AG09319 (cell line): ENCODE measurements at places on chromosomes 7 and 10.
A peak's percentile ranks its signal among the peaks of the same experiment; 100 is the strongest.

- no peak for DNase-seq
Measured at GRCh38 chr7:91609525-91609924, 271.0 kb downstream of the MTERF1 start.

GRCh38 chr10:19946791-19947190 lies 130.6 kb downstream of the PLXDC2 start:
- DNase-seq = no peak

GRCh38 chr10:16156681-16157080 lies 280.1 kb upstream of the PTER start:
- DNase-seq = no peak

GRCh38 chr7:41328544-41328943 lies 374.3 kb downstream of the INHBA start:
- no peak for DNase-seq

DNA sequence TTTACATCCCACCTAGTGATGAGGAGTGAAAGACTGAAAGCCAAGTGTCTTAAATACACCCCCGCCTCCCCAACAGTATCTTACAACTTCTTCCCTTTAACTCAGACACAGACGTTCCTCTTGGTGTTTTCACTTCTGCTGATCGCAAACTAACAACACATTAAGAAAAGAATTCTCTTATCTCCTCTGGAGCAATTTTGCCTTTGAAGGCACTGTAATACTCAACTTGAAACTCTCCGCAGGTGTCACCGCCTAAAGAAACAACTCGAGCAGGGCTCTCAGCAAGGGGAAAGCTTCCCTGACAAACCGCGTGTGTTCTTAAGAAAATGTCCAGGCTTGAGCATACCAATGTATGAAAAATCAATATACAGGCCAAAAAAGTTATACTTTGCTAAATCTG lies 452 bp downstream of the SEMA3C start:
- no peak for DNase-seq

GRCh38 chr10:112394475-112394875 lies 20.6 kb downstream of the ACSL5 start:
- no peak for DNase-seq

DNA sequence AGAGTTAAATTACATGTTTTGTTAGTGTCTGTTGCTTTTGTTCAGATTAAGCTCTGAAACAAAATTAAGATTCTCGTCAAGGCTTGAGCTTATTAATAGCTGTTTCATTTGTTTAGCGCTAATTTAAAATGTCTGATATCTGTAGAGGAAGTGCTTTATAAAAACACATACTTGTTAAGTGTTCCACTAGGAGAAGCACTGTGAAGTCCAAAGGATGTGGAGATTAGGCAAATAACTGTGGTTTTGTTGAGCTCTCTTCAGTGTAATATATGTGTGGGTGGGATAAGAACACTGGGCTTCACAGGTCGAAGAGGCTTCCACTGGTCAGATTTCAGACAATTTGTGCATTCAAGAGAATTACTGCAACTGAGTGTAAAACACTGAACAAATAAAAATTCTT lies 242.0 kb downstream of the AUTS2 start:
- no peak for DNase-seq

- DNase-seq = no peak
Measured at GRCh38 chr7:76424413-76425111, at the start of gene ZP3. Gene ZP3, plus strand, starts transcription at chr7:76424950. Its CDS starts 15 bp downstream, at chr7:76424965.

DNA sequence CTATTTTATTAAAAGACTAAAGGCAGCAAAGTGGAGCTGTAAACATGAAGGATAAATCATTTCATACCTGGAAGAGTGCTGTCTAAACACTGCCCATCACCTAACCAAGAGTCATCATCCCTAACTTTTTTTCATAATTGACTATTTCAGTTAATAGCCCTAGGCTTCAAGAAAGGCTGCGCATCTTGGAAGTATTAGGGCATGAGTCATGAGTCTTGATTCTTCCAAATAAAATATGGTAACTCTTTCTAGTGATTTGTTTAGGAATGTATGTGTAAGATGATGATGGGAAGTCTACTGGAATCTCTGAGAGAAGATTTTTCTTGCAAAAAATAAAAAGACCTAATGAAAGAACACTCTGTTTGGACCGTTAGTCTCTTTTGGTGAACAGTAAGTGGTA lies 207.7 kb upstream of the AHR start:
- DNase-seq = peak; percentile 59

DNA sequence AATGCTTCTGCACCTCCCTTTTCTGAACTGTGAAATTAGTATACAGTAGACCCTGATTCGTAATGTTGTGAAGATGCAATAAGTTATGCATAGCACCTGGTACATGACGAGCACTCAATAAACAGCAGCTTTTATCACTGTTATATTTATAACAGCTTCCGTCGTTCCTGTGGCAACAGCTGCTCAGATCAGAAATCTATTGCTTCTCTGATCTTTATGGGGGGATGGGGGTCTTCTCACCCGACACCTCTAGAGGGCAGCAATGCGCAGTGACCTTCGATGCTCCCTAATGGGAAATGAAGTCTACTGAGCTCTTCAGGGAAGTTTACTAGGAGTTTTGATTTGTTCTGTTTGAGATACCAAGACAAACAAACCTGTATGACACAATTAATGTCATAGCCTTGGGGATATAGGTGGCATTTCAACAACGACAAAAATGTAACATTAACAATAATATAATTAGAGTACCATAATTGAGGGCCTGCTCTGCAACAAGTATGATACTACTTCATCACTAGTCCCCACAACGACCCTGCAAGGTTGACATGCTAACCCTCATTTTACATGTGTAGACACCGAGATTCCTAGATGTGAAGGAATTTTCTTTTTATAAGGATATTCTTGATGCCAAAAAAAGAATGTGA lies 289.6 kb downstream of the SFMBT2 start:
- no peak for DNase-seq

DNA sequence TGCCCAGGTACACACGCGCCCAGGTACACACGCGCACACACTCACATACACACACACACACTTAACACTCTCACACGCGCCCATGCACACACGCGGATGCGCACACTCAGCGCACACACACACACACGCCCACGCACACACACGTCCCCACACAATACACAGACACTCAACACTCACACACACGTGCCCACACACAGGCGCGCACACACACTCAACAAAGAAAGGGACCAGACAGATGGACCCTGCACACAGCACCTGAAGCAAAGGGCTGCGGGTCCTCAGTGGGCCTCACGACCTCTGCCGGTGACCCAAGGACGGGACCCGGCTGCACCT lies 257.4 kb downstream of the ZMYND11 start:
- no peak for DNase-seq

DNA sequence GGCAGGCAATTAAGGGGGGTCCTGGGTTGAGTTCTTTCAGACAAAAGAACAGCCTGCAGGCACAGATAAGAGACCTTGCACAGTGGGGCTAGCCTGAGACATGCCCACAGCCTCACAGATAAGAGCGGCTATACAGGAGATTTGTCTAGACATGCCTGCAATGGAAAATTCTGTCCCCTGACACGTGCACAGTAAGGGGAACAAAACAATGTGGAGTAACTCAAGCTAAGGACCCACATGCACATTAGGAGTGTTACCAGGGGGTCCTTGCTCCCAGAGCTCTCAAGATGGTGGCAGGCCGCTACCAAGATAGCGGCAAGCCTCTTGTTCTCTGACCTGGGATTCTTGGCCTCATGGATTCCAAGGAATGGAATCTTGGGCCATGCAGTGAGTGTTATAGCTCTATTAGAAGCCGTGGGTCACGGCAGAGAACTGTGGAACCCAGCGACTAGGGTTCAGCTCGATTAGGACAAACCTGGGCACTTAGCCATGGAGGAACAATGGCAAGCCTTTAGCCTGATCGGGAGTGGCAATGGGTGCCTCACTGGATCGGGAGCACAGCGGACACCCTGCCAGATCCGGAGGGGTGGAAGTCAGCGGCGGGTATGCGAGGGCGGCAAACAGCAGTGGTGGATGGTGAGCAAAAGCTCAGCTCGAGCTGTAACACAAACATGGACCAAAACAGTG lies 196.9 kb downstream of the CCSER2 start:
- DNase-seq = no peak

GRCh38 chr7:150479023-150479716 lies 28.7 kb downstream of the GIMAP8 start:
- DNase-seq = no peak

DNA sequence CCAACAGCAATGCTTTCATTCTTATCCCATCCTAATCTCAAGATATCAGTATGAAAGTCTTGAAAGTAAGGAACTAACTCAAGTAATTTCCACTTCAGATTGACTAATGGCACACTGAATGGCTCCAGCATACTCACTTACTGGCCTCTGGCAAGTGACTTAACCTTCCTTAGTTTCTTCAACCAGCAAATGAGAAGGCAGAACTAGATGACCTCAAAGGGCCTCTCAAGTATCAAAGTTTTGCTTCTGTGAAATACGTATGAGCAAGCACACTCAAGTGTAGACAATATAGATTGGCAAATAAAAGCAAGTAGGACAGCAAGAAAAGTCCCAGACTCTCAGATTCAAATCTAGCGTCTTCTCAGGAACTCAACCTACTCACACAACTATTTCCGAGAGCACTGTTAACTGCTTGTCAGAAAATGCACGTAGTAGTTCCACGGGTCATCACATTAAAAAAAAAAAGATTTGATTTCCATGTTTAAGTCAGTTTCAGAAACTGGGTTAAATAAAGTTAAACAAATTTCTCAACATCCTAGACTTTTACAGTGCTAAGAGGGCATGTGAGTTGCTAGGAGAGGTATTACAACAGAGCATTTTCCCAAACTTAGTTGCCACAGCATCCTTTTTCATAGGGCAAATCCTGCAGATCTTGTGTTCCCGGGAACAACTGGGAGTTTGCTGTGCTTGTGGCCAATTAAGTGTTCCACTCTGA lies 276.9 kb upstream of the KLF14 start:
- no peak for DNase-seq

DNA sequence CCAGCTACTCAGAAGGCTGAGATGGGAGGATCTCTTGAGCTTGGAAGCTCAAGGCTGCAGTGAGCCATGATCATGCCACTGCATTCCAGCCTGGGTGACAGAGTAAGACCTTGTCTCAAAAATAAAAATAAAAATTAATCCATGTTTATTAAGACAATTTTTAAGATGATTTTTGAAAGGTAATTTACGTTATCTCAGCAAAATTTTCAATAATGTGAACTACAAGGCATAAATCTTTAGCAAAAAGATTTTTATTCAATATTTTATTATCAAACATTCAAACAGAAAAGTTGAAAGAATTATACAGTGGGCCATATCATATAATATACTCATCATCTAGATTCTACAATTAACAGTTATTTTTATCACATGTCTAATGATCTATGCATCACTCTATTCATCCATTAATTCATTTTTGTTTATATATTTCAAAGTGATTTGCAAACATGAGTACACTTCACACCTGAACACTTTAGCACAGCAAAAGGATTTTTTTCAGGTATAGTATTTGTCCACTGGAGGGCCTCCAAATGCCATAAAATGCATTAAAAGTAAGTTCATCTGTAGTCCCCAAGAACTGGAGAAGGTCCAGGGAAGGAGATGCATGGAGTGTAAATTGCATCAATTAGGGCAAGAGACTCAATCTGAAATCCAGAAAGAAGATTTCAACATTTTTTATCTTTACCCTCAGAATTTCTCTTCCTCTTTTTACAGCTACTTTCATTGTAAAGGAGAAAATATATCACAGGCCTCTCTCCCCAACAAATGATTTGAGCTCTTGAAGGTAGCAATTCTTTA lies 38.6 kb upstream of the RSBN1L start:
- peak; percentile 16 for DNase-seq

- no peak for DNase-seq
Measured at GRCh38 chr7:139205843-139206242, 25.2 kb upstream of the UBN2 start.

DNA sequence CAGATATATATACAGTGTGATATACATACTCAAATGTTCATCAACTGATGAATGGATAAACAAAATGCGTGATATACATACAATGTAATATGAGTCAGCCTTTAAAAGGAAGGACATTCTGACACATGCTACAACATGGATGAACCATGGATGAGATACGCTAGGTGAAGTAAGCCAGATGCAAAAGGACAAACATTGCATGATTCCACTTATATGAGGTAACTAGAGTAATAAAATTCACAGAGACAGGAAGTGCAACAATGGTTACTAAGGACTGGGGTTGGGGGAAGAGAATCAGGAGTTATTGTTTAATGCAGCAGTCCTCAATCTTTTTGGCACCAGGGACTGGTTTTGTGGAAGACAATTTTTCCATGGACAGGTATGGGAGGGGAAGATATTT lies 47.3 kb upstream of the PIK3AP1 start:
- DNase-seq = no peak
